ENCODE measurements at places on chromosomes 6 and 20.

- DNase-seq = no peak
Observed at GRCh38 chr6:34070315-34071135, 75.4 kb downstream of the GRM4 start.

GRCh38 chr6:47187113-47187512, 122.6 kb downstream of the TNFRSF21 start:
- no peak for DNase-seq

GRCh38 chr6:118825661-118826060, 68.3 kb upstream of the ASF1A start:
- no peak for DNase-seq

DNA sequence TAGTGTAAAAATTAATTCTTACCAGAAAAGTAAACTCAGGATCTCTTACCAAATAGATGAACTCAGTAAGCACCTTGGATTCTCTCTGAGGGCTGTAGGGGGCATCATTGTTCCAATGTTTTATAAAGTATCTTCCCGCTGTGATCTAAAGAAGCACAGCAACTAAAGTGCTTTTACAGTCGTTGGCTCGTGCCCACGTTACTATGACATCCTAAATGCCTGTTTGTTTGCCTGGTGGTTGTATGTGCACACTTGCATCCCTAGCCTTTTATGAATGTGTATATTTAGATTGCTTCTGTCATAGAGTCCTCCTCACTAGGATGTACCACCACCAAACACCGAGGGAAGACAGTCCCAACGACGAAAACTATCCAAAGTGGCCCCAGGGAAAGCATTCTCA, 34.5 kb downstream of the SLX4IP start:
- DNase-seq = peak; percentile 61

GRCh38 chr20:61316346-61316745, 64.3 kb downstream of the CDH4 start:
- DNase-seq = no peak

GRCh38 chr6:53877151-53877550, 82.3 kb downstream of the LRRC1 start:
- DNase-seq = no peak

GRCh38 chr6:131005439-131006016, 57.5 kb downstream of the EPB41L2 start:
- DNase-seq = no peak

- DNase-seq = no peak
Observed at GRCh38 chr6:159833556-159833955, 33.5 kb downstream of the PNLDC1 start.

DNA sequence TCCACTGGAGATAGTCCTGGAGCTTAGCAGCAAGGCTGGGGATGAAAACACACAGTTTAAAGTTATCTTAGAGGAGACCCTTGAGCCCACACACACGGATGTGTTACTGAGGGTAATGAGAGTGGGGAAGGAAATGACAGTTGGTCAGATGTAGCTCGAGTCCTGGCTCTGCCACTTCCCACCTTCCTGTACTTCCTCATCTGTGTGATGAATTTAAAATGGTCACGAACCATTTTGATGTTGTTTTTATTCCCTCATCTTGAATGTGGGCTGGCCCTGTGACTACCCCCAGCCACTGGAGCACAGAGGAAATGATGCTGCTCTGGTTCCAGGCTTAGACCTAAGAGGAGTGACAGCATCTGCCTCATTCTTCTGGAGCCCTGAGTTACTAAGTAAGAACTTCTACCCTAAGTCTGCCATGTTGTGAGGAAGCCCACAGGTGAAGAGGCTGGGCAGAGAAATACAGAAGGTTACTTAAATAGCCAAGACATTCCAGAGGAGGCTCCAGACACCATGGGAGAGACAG, 141.2 kb downstream of the NRN1 start:
- no peak for DNase-seq

DNA sequence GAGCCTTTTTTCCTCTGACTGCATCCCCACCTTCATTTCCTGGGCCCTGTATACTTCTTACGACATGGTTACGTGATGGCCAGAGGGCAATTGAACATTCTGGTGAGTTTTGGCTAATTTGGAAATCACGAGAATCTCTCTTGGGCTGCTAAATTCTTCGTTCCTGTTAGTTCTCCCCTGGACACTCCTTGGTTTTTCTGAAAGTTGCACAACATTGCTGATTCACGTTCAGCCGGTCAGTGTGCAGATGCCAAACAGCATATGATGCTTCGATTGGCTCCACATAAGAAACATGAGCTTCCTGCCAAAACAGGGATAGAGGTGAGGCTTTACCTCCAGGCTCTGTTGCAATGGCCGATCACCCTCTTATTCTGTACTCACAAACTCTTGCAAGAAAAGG, 119.4 kb upstream of the LY86 start:
- peak; percentile 69 for DNase-seq

DNA sequence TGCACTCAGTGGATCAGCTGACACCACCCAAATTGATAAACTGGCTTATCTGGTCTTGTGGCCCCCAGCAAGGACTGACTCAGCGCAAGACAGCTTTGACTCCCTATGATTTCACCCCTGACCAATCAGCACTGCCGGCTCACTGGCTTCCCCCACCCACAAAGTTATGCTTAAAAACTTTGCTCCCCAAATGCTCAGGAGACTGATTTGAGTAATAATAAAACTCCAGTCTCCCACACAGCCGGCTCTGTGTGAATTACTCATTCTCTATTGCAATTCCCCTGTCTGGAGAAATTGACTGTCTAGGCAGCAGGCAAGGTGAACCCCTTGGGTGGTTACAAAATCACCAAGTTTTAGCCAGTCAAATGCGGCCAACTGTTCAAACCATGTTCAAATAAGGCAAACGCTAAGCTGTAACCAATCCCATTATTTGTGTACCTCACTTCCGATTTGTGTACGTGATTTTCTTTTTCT, 32.5 kb downstream of the SLC22A2 start:
- DNase-seq = no peak

DNA sequence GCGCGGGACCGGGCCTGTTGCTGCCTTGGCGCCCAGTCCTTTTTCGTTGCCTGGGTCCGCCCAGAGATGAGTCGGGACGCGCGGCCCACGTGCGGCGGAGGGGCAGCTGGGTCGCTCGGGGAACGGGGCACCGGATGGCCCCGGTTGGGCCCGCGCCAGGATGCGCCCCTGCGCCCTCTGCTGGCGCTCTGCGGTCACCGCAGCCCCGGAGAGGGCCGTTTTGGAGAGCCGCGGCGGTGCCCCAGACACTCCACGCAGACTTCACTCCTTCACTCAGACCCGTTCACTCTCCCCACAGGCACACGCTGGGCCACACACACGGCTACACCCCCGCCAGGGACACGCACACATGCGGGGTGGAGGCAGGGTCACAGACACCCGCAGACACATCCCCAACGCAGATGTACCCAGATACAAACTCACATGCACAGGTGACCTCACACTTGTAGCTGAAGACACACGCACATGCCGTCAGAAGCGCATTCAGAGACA, 38.8 kb downstream of the SRC start:
- peak; percentile 73 for DNase-seq

DNA sequence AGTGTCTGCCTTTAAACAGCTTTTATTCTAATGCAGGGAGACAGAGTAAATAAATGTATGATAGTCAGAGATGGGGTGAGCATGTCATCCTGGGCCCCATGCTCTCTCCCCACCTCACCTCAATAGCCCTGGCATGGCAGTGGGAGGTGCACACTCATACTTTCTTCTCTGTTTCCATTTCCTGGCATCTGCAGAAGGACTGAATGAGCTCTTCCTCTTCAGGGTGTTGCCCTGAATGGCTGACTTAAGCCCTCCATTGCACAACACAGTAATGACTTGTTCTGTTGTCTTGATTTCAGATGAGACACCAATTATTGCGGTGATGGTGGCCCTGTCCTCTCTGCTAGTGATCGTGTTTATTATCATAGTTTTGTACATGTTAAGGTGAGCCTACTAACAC, 57.0 kb upstream of the GNRH2 start:
- DNase-seq = peak; percentile 88

GRCh38 chr6:116127771-116128493, 2.0 kb upstream of the COL10A1 start:
- no peak for DNase-seq

DNA sequence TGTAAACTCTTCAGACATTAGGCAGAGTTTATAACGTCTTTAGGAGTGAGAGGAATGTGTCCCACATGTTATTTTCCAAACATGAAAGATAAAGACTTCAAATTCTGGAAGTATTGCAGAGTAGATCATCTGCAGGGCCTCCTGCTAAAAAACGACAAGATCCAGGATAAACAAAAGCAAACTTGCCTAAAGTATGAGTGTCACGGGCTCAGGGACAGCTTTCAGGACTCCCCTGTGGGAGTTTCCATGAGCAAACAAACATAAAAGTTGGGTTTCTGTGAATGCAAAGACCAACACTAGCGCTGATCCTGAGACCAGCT, 76.9 kb downstream of the TXNDC5 start:
- no peak for DNase-seq

GRCh38 chr6:88775866-88776571, 187.4 kb downstream of the RNGTT start:
- no peak for DNase-seq

DNA sequence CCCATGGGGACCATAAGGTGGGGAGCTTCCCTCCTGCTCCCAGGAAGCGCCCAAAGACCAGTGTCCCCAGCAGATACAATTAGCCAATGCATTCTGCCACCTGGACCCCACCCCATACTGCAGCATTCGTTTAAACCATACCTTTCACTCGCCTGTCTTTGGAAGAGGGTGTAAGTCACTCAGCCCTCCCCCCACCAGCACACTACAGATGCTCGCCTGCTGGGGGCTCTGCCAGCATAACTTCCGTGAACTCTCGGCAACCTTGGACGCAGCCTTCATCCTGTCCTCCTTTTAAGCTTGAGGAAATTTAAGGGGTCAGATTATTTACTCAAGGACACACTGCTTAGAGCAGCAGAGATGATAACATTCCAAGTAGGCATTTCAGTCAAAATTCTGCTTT, 94.4 kb upstream of the NAA20 start:
- no peak for DNase-seq

DNA sequence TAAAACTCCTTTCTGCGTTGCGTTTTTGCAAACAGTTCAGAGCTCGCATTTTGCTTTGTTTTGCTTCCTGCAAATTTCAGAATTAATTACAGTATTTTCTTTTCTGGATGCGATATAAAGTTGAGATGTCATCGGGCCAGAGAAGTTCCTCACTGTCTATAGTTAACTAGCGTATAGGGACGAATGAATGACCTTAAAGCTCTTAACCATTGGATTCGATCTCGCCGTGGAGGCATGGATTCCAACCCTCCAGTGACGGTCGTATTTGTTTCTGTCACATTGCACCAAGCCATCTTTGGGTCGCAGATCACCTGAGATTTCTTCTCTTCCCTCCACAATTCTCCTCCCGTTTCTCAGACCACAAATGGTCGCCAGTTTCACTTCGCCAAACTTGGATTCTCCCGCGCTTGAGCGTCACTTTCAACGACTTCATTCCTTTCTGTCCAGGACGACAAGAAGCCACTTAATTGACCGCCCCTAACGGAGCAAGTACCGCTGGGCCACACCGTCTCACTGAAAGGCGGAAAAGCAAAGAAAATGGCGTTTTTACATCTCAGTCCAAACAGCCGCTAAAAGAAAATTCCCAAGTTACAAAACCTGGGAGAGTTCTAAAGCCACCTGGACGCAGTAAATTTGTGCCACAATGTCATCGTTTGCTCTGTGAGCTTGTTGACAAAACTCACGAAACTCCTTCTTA, 85.3 kb upstream of the ZNF184 start:
- DNase-seq = no peak

- DNase-seq = no peak
Observed at GRCh38 chr6:154572556-154572955, 62.1 kb upstream of the CNKSR3 start.

DNA sequence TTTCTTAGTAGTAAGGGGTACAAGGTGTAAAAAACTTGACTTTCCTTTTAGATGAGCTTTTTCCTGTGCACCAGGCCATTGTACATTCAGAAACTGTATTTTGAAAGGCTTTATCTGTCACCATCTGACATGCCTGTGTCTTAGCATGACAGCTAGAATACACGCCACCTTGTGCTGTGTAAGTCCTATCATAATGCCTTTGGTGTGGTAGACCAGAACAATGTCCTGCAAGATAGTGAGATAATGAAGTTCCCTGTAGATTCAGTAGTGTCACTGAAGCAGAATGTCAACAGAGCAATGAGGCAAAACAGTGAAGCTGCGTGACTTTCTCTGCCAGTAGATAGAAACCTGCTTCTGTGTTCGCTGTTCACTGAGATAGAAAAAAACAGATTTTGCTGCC, 105.8 kb downstream of the JAG1 start:
- DNase-seq = no peak

DNA sequence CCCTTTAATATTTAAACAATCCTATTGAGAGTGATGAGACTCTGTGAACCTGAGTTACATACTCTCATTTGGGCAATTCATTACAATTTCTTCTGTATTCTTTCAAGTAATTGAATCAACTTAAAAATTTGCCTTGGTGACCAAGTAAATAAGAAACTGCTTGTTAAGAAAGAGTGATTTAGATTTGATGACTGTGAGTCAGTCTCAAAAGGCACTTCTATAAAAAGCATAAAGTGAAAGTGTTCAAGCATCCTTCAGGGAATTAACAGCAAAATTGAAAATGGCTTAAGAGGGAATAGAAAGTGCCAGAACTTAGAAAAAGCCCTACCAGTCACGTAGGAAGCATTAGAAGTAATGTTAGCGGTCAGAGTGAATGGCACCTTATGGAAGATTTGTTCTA, 654.7 kb downstream of the EPM2A start:
- DNase-seq = no peak

DNA sequence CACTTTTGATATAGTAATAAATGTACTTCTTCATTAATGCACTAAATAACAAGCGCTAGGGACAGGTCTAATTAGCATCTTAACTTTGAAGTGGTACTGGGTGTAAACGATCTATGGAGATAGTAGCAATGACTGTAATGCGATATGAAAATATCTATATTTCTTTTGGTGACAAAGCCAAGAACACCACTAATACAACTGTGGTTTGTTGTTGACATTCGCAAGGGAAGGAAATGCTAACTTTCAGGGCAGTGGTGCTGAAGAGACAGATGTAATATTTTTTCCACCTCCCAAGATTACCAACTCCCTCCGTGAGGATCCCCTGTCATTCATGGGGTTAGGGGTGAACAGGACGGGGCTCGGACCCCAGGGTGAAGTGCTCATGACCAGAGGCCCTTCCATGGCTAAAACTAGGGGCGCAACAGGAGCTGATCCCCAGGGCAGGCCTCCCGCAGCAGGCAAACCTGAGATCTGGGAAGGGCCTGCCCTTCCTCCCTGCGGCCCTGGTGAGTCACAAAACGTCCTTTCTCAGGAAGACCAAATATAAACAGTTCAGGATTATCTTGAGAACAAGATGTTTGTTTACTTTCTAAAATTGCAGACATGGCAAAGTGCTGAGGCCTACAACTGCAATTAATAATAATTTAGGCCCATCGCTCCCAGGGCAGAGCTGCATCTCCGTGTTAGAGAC, 65.0 kb upstream of the TOX2 start:
- no peak for DNase-seq

DNA sequence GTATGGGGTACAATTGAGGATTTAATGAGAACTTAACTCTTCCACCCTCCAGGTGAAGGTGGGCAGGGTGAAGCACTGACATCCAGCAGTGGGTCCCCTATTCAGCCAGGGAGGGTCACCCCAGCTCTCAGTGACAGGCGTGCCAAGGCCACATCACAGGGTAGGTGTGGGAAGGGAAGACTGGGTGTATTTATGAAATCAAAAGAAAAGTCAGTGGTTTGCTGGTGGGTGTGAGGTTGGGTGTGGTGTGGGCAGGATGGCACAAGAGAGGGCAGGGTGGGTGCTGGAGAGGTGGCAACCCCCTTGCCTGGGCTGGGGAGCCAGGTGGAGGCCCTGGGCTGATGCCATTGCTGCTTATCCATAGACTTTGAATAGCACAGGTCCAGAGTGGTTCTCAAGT, 16.6 kb downstream of the SYNDIG1 start:
- DNase-seq = no peak

Measured in CD14-positive monocyte (primary cell).